IPS DF 6.9 (cell line): ENCODE measurements at places on chromosomes 7 and 10.

DNA sequence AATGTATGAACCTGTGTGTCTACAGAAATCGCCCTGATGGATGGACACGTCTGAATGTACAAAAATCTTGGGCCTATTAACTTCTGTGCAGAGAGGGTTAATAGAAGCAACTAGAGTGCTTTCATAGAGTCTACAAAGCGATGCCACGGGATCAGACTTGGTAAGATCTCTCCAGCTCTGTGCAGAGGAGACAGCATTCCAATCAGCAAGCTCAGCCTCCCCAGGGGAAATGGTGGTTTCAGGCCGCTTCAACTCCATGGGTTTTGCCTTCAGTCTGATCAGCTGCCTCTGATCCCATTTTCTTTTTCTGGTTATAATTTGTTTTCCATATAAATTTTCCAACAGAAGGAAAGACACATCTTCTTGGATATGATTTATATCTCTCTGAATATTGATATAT is 35.1 kb upstream of the COBL start:
- no peak for DNase-seq
- H3K27me3 ChIP-seq, result no peaks in the 10 kb centered on the region
- H3K4me3 ChIP-seq, result no peak overlapping the region
- no peak overlapping the region for H3K27ac ChIP-seq
- H3K36me3 ChIP-seq, result no peaks in the 10 kb centered on the region
- no peaks in the 10 kb centered on the region for H3K4me1 ChIP-seq

GRCh38 chr10:93812659-93813338 is 55.1 kb downstream of the LGI1 start:
- H3K4me1 ChIP-seq, result no peaks in the 10 kb centered on the region
- H3K4me3 ChIP-seq, result no peak overlapping the region
- no peaks in the 10 kb centered on the region for H3K36me3 ChIP-seq

DNA sequence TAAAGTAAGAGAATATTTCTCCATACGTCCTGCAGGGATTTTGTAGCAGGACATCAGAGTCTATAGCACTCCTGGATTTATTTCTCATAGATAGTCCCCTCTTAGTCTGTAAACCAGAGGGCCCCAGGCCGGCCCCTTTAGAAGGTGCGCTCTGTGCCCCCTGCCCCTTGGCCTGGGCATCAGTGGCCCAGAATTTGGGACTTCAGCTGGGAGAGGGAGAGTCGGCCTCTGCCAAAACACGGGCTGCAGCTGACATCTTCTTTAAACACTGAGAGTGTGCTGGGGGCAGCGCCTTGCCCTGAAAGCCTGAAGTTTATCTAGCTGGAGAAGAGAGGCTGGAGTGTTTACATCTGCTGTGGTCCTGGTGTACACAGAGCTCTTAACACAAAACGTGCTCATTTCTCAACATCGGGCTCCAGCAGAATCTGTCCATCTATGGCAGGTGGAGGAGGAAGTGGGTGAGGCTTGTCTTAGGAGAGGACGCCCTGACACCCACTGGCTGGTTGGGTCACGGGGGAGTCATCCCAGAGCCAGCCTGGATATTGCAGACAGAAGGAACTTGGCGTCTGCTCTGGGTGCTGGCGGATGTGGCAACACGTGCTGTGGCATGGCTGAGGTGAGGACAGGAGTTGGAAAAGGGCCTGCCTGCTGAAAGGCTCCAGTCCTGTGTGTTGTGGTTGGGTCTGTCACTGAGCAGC is 5.0 kb upstream of the TACR2 start:
- no peaks in the 10 kb centered on the region for H3K4me1 ChIP-seq
- no peaks in the 10 kb centered on the region for H3K36me3 ChIP-seq
- H3K4me3 ChIP-seq, result no peak overlapping the region
- H3K27ac ChIP-seq, result no peak overlapping the region
- no peak for DNase-seq

DNA sequence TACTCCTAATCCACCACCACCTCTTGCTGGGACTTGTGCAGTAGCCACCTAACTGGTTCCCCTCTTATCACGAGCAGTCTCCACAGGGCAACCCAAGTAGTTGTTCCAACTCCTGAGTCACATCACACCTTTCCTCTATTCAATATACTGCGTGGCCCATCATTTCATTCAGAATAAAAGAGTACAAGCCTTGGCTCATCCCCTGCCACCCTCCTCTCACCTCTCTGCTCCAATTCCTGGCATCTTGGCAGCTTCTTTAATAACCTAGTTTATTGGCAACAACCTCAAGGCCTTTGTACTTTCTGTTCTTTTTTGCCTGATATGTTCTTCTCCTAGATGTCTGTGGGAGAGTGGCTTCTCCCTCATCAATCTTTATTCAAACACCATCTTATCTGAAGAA is 199.4 kb downstream of the KIAA1217 start:
- no peaks in the 10 kb centered on the region for H3K36me3 ChIP-seq
- no peaks in the 10 kb centered on the region for H3K27me3 ChIP-seq
- no peak overlapping the region for H3K27ac ChIP-seq
